Mesenteric fat pad (tissue), 1 donor: ENCODE measurements at places on chromosomes 16 and 17. TPM values are rescaled to one million over a fixed set of nuclear protein-coding genes. Genes with fewer than 3 reads are reported as not detected.
A peak's percentile ranks its signal among the peaks of the same experiment; 100 is the strongest.

DNA sequence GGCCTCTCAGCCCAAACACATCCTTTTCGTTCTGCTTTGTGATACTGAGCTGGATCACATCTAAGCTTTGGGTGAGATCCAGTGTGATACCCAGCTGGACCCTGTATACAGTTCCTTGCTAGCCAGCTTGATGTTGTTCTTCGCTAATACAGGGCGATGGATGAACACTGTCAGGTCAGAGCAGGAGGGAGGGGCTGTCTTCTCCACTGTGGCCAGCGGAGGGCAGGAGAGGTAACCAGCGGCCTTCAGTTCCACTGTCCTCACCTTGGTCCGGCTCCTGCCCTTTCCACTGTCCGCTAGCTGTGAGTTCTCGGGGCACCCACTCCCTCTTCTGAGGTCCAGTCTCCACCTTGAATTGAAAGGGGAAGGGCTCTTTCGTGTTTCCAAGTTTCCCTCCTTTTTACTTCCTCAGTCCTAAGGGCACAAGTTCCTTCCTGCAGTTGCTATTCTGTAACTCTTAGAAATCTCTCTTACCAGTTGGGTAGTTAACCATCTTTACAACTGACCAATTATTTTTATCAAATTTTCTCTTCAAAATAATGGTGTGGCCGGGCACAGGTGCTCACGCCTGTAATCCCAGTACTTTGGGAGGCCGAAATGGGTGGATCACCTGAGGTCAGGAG, 3.0 kb upstream of the ZNF213 start:
- no peak for DNase-seq

DNA sequence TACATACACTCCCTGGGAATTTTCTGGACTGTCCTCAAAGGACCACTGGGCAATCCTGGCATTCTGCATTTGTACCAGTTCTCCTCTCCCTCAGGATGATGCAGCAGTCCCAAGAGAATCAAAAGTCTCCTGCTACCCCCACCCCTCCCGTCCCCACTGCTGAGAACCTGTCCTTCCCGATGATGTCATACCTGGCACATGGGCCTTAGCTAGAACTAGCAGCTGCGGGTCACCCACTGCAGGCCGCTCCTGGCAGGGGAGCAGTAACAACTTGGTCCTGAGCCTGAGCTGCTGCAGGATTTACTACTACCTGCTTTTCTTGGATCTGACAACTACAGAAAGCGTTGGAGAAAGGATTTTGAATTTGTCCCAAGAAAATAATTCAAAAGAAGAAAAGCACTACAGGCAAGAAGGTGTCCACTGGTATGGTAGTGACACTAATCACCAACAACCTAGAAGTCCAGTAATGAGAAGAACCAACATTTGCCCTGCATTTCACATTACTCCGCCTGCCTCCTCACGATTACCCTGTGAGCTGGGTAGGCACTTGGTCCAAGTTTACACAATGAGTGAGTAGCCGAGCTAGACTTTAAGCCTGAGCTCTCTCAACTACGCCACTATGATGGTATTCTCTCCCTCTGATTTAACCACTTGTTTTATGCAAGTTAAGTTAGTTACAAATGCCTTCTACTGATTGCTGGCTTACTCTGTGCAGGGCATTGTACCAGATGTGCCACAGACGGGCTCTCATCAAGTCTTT, 55.3 kb upstream of the ETV4 start:
- no peak for DNase-seq

DNA sequence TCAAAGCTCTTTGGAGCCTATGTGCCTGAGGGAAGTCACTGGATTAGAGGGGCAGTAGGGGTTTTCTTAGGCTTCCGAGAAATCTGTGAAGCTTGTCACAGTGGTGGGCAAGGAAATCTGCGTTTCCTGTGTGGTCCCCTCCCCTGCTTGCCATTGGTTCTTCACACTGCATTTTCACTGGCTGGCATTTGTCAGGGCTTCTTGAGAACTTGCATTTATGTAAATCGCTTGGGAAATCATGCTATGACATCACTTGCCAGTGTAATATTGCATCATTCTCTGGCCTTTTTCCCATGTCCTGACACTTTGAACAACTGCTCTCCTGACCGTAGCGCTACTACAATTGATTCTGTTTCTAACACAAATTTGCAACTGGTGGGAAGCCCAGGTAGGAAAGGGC, 1.8 kb downstream of the CACNG3 start:
- DNase-seq: no peak

GRCh38 chr17:57626520-57627210, 118.4 kb downstream of the CCDC182 start:
- no peak for DNase-seq

GRCh38 chr16:57618296-57619132, 9.9 kb upstream of the ADGRG1 start:
- peak; percentile 39 for DNase-seq

- no peak for DNase-seq
Measured at GRCh38 chr17:50626037-50626574, 8.6 kb upstream of the ABCC3 start.

DNA sequence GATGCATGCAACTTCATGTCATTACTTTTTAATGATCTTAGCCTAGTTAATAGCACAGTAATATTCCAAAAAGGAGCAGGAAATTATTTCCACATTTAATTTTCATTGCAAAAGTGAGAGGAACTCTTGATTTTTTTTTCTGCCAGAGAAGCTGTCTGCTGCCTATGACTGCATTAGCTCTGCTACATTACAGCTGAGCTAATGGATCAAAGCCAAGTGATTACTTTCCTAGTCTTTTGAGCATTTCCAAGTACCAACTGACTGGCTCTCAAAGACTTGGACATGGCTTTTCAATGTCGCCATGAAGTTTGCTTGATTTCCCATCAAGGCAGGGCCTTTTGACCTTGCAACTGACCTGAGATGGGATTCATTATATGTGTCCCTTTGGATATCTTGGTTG, 356.6 kb upstream of the XYLT1 start:
- DNase-seq: no peak

GRCh38 chr17:50917418-50917743, 51.2 kb upstream of the TOB1 start:
- DNase-seq: no peak

DNA sequence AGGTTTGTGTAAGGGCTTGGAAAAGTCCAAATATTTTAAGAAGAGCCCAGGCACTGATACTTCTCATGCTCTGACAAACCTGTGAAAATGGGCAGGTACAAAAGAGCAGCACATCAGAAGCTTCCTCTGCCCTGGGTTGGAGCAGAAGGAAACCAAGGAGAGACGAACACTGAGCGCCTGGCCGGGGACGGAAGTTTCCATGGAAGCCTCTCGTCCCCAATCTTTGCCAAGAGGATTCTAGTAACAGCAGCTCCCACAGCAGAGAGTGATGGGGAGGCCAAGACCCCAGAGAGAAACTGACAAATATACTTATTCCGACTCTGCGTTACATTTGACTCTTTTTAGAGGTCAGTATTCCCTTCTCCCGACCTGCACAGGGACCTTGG, 268.5 kb downstream of the C16orf95 start:
- DNase-seq: peak; percentile 28

- DNase-seq: no peak
Measured at GRCh38 chr17:42795061-42795460, 3.4 kb downstream of the COA3 start.

DNA sequence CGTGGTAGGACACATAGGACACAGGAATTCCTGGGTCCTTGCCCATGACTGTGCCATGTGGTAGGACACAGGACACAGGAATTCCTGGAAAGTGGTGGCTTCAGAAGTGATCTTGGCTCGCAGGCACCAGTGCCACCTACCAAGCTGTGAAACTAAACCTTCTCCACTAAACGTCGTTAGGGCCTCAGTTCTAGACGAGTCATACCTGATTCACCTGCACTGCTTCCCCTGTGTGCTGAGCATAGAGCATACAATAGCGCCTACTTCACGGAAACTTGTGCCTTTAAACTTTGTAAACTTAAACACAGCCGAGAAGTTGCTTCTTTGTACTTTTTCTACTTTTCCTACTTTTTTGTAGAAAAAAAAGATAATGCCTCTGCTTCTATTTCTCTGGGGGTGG, 4.8 kb downstream of the SOX8 start:
- no peak for DNase-seq

- peak; percentile 97 for DNase-seq
Measured at GRCh38 chr17:21280081-21280518, 4.4 kb upstream of the MAP2K3 start.

- DNase-seq: no peak
Measured at GRCh38 chr16:87580855-87581261, 21.4 kb upstream of the JPH3 start.

DNA sequence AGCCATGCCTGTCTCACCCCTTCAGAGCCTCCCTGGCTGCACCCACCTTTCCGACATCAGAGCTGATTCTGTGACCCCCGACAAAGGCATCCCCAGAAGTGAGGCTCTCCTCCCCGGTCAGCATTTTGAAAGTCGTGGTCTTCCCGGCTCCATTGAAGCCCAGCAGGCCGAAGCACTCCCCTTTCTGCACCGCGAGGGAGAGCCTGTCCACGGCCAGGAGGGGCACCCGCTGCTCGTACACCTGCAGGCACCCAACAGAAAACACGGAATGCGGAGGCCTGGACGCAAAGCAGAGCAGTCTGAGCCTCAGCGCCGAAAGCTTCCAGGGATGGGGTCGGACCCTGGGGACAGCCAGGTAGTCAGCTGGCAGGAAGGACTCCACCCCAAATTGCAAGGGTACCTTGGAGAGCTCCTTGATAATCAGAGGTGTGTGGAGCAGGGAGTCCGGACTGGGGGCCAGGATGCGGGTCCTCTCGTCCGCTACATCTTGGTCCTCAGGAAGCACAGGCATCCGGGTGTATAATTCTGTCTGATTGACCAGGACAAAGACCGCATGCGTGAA, 13.1 kb upstream of the RNPS1 start:
- DNase-seq: no peak

- no peak for DNase-seq
Measured at GRCh38 chr17:45138911-45139532, 3.5 kb downstream of the ACBD4 start.

GRCh38 chr16:10988879-10989278, 44.5 kb downstream of the CLEC16A start:
- DNase-seq: no peak

DNA sequence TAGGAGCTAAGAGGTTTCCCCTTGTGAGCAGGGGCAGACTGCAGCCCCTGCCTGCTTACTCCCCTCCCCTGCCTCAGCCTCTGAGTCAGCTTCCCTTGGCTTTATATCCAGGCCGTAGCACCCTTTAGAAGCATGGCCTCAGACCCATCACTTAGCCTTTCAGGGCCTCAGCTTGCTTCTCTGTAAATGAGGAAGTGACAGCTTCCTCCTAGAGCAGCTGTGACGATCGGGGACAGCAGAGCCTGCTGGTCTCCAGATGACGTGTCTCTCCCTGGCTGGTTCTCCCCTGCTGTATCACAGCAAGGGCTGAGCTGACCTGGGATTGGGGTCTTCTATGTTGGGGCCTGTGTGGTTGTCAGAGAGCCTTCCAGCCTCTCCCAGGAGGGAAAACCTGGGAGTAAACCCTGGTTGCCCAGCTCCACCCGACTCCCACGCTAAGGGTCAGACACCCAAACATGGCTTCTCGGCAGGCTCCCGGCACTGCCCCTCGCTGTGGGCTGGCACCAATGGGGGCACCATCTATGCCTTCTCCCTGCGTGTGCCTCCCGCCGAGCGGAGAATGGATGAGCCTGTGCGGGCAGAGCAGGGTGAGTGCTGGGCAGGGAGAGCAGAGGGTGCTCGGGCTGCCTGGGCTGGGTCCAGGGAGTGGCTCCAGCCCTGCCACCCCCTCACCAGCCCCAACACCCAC, 16.3 kb upstream of the MYO15B start:
- DNase-seq: no peak

DNA sequence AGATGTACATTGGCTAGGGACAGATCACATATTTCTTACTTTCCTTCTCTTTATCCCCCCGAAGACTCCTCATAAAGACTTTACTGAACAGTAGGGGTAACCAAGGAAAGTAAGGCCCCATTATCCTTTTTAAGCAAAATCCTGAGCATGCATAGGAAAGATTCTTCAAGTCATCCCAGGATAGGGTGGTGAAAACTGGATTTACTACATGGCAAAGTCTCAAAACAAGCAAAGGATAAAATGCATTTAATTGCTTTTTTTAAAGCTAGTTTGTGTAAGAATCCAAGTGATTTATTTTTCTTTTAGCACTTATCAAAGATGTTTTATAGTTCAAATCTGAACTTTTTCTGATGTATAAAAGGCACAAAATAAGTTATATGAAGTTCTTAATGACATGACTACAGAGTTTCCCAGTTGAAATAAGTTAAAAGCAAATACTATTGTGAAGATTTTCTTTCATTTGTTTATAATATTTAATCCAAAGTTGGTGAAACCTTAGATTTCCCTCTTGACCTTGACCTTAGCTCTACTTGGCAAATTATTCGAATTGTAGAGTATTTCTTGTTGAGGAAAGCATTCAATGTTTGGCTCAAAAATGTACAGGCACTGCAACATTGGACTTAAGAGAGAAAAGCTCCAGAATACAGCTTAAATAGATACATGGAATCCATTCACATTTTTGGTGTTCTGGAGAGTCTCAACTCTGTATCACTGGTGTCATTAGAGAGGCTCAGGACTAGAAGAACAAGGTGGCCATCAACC, 104.3 kb downstream of the ABCA8 start:
- DNase-seq: no peak

DNA sequence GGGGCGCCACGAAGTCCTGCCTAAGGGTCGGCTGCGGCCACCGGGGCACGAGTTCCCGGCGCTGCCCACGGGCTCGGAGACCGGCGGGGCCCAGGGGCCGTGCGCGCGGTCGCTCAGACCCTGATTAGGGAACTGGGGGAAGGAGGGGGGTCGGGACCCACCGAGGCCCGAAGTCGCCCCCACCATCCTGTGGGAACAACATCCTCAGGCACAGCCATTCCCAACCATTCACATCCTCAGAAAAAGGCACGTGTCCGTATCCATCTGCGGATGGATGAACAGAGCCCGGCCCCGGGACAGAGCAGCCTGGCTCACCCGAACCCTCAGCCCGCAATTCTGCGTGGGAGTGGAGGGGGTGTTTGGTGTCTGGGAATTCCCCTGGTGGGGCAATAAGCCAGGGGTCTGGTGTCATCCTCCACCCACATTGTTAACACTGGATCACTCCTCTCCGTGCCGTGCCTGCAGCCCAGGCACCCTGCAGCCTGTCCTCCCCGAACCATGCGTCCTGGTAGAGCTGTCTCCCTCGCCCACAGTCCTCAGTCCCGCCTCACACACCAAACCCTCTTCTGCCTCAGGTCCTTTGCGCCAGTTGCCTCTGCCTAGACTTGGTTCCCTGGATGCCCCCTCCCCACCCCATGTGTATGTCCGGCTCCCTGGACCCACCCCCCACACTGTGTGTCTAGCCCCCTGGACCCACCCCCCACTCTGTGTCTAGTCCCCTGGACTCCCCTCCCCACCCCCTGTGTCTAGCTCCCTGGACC, 789 bp upstream of the CCDC57 start:
- DNase-seq: no peak

Gene ABCC11
- 0.22 TPM for total RNA-seq

Gene MT1H
- total RNA-seq: 0.58 TPM

Gene NPIPB9
- not detected for total RNA-seq

Gene RND2
- total RNA-seq: 0.45 TPM

Gene SYCE1L
- total RNA-seq: 1.3 TPM

Gene TP53TG3B
- total RNA-seq: not detected

Gene KRTAP4-4
- total RNA-seq: not detected

Gene C17orf113
- total RNA-seq: 0.13 TPM

Gene LGALS9B
- total RNA-seq: not detected

Gene AOC2
- total RNA-seq: 10.5 TPM
